ENCODE measurements at places on chromosomes 2 and 18.
A peak's percentile ranks its signal among the peaks of the same experiment; 100 is the strongest.

- peak; percentile 85 for DNase-seq
These were observed 31.3 kb downstream of the NCK2 start for GRCh38 chr2:105775809-105776559.

DNA sequence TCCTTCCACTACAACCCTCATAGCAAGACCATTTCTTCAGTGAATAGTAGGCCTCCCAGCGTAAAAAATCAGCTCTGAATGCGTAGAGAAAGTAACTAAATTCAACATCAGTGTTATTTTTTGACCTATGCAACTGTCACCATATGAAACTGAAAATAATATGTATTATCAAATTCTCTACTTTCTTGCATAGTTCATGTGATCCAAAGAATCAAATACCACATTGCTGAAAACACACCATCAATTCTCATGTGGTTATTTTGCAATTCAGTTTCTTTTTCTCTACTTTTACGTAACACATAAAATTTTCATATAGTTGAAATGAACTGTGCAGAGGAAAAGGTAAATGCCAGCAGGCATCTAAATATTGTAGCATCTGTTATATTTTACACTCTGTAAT is 208.5 kb upstream of the SPOPL start:
- DNase-seq = no peak

- no peak for DNase-seq
These were observed 280.2 kb downstream of the STK39 start for GRCh38 chr2:167966937-167967913.

GRCh38 chr2:236117861-236118269 is 50.3 kb downstream of the GBX2 start:
- DNase-seq = no peak

DNA sequence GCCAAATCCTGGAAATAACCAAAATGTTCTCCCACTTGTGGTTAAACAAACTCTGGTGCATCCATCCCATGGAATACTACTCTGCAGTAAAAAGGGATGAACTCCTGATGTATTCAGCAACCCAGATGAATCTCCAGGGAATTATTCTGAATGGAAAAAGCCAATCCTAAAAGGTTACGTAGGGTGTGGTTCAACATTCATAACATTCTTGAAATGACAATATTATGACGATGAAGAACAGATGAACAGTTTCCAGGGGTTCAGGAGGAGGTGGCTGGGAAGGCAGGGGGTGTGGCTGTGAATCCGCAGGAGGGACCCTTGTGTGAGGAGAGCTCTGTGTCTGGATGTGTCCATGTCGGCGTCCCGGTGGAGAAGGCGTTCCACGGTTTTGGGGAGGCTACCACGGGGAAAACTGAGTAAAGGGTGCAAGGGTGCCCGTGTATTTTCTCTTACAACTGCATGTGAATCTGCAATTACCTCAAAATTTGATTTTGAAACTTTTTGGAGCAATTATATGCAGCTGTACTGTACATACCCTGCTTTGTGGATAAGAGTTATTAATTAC is 47.3 kb downstream of the KCNG2 start:
- no peak for DNase-seq

GRCh38 chr2:219308142-219309101 is 779 bp downstream of the PTPRN start:
- peak; percentile 37 for DNase-seq

DNA sequence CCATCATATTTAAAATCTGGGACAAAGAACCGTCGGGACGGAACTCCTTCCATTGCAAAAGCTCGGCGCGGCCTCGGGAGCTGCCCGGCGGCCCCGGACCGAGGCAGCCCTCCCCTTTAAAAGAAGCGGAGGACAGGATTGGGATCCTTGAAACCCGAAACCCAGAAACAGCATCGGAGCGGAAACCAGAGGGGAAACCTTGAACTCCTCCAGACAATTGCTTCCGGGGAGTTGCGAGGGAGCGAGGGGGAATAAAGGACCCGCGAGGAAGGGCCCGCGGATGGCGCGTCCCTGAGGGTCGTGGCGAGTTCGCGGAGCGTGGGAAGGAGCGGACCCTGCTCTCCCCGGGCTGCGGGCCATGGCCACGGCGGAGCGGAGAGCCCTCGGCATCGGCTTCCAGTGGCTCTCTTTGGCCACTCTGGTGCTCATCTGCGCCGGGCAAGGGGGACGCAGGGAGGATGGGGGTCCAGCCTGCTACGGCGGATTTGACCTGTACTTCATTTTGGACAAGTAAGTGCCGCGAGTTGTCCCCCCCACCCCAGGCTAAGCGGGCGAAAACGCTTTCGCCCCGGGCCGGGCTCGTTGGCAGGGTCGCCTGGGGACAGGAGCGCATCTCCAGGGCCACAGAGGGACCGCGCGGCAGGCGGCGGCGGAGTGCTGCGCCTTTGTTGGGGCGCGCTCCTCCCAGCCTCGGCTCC is at the start of gene ANTXR1:
TSS of gene ANTXR1 (plus strand) at position 38 of the 698 bp plus-strand sequence. CDS start at position 359, 321 bp downstream.
- DNase-seq = no peak

GRCh38 chr2:8767324-8767723 is 70.1 kb downstream of the KIDINS220 start:
- no peak for DNase-seq

DNA sequence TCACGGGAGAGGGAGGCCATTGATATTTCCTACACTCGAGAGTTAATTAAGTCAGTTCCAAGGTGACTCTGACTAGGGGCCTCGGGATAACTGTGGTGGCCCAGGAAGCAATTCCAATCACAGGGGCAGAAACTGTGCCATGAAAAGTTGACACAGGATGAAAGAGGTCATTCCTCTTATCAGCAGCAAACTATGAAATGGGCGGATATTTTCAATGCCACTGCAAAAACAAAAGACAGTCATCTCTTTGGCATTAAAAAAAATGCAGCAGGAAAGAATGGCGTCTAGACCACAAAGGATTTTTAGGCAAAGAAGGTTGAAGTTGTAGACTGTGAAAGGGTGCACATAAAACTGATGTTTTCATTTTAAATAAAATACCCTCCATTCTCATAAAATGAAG is 50.0 kb downstream of the TGIF1 start:
- DNase-seq = no peak

DNA sequence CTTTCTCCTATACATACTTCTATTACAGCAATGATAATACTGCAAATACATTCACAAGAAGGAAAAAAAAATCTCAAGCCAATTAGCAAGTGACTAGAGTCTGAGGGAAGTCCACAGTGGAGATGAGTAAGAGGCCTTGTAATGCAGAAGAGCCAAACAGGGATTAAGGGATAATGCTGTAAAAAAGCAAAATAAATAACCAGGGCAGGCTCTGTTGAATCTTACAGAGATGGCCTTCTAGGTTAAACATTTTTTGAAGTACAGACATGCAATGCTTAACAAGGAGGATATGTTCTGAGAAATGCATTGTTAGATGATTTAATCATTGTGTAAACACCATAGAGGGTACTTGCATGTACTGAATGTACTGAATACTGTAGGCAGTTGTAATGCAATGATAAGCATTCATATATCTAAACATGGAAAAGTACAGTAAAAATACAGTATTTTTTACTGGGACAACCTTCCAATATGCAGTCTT is 122.1 kb upstream of the RMDN2 start:
- no peak for DNase-seq

GRCh38 chr2:76464310-76464709 is 753.6 kb upstream of the GCFC2 start:
- DNase-seq = no peak

- no peak for DNase-seq
These were observed 1139.4 kb upstream of the GYPC start for GRCh38 chr2:125516496-125517109.

DNA sequence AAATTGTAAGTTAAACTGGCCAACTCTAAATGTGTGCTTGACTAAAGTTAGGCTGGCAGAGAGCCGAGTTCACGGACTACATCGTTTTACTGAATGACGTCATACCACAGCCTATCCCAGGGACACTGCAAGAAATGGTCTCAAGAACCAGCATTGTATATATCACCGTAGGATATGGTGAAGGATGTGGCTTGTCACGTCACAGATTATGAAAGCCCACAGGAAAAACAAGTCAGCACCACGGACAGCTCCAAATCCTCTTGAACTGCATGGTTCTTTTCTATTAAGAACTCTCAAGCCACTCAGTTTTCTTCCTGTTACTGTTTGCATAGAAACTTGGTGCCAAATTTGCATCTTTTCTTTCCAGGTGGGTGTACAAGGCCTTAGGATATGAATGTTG is 85.1 kb upstream of the ACAA2 start:
- DNase-seq = no peak

- no peak for DNase-seq
These were observed 166.1 kb upstream of the ZNF521 start for GRCh38 chr18:25517881-25518715.

DNA sequence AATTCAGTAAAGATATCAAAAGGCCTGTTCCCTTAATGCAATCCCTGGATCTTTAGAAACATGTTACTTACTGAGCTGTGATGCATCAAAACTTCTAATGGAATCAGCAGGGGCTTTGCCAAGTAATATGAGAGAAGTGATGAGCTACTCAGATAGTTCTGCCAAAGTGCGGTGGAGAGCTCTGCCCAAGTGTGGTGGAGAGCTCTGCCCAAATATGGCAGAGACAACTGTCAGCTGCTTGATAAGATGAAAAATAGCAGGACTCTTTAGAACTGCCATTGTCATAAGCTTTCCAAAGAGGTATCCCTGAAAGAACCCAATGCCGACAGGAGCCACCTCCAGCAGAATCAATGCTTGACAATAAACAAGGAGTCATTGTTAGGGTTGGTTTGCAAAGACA is 167.9 kb upstream of the SLC39A10 start:
- DNase-seq = no peak

DNA sequence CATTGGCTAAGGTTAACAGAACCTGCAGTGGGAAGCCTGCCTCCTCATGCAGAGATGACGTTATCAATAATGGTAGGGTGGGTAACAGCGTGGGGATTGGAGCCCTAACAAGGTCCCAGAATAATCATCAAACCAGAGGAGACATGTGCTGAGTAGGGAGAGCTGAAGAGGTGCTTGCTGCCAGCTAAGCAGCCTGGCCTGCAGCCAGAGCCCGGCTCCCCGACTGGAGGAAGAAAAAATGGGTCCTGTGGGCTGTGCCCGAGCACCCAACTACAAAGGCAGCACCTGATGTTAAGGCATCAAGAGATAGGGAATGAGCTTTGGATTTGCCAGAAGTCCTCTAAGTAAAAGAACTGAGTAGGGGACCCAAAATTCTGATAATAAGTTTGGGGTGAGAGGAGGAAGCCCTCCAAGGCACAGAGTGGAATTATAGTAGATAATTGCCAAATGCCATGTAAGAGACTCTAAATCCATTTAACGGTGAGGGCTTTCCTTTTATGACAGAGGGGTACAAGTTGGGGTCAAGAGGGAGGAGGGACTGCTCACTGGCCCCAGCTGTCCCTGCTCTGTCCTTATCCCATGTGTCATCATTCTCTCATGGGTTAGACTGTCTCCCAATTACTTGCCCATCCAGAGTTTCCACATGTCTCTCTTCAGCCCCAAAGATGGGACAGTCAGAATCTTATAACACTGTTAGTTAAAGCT is 156.1 kb downstream of the ANTXR1 start:
- DNase-seq = no peak

DNA sequence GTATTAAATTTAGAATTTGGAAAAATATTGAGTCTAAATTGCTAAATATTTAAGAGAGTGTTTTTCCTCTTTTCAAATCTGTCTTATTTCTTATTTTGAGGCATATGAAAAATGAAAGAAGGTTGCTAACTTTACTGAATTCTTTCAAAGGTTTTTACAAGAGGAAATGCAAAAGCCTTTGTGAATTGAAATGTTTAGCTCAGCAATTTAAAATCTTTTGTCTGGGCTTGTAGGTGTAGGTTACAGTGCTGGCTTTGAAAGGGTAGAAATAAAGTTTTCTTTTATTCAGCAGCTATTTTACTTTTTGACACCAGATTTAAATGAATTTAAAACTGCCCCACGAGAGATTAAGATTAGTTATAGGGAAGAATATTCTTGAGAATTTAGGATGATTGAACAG is 192.0 kb downstream of the CDH7 start:
- DNase-seq = no peak

GRCh38 chr2:179424571-179424970 is 159.9 kb upstream of the SESTD1 start:
- DNase-seq = no peak

DNA sequence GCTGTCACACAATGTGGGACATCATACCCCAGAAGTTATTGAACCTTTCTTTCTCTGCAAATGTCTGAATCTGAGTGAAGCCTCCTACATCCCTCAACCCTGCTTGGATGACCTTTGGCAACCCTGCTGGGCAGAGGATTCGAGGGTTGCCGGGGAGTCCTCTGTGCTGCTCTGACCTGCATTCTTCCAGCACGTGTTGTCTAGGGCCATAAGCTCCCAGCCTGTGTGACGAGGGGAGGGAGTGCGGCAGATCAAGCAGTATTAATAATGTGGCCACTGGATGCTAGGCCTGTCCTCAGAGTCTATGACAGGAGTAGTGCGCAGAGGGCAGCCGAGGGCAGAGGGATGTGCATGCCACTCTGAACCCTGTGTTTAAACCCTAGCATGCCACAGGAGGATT is 58.8 kb downstream of the RPL37A start:
- DNase-seq = no peak

- DNase-seq = no peak
These were observed 4.8 kb downstream of the RESP18 start for GRCh38 chr2:219327719-219328118.
